ENCODE measurements at places on chromosomes 12 and 14.

- DNase-seq, result no peak
Measured at GRCh38 chr14:22668863-22669262, 24.7 kb upstream of the OR6J1 start.

- no peak for DNase-seq
Measured at GRCh38 chr14:100619396-100620254, 32.4 kb upstream of the BEGAIN start.

GRCh38 chr12:96308881-96309280, 91.4 kb downstream of the CDK17 start:
- no peak for DNase-seq

DNA sequence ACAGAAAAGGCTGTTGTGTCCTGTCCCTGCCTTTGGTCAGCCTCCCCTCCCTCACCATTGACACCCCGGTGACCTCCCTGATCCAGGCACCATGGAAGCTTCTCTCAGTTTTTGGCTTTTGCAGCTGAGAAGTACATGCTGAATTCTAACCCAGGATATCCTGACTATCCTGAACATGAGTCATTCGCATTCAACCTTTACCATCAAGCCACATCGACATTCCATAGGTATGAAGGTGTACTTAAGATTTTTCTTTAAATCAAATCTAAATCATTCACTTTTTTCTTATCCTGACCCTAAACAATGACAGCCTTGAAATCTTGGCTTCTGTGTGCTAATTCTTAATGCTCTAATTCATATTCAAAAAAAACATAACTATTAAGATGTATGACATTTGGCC, 8.7 kb upstream of the KRT78 start:
- no peak for DNase-seq

DNA sequence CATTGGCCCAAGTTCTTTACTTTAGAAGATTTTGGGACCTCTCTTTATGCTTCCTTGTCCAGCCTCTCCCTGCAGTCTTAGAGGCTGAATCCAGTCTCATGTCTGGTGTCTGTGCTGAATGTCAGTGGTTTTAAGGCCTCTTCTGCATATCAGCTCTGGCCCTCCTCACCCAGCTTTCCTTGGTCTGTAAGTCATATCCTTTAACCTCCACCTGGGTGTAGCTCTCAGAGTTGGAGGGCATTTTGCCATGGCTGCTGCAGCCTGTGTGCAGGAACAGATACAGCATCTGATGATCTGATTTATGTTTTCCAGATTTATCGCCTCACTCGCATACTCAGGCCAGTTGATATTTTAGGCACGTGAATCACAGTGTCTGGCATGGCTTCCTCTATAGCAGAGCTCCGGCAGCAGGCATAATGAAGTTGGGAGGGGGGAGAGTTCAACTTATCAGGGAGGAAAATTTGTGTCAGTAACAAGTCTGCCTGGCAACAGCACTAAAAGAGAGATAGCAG, 335.0 kb downstream of the PCNX1 start:
- no peak for DNase-seq

DNA sequence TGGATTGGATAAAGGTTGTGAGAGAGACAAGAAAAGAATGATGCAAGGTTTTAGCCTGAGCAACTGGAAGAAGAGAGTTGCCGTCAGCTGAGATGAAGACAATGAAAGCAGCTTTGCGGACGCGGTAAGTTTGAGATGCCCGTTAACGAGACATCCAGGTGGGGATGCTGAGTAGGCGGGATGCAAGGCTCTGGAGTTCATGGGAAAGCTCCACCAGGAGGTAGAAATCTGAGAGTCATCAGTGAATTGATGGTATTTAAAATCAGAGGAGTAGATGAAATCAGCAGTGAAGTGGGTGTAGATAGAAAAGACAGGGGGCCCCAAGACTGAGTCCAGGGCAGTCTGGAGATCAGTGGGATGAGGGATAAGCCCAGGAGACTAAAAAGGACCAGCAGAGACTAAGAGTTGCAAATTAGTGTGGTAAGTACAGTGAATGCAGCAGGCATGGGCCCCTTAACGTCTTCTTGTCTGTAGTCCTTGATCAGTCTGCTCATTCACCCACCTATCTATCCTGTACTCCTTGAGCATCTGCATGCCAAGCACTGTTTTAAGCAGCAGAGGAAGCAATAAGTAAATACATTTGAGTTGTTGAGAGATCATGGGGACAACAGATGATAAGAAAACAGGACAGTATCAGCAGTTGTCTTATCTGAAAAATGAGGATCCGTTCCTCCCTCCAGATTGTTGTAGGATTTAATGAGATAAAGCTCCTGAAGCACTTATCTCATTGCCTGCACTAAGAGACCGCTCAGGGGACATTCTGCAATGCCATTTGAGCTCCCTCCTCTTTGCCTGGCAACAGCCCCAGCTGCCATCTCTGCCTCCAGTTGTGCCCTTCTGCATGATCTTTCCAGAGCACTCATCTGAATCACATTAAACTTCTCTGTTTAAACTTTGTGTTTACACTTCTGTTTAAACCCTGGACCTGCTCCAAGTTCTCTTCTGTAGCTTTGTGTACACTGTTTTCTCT, 91.5 kb downstream of the APAF1 start:
- DNase-seq, result no peak

DNA sequence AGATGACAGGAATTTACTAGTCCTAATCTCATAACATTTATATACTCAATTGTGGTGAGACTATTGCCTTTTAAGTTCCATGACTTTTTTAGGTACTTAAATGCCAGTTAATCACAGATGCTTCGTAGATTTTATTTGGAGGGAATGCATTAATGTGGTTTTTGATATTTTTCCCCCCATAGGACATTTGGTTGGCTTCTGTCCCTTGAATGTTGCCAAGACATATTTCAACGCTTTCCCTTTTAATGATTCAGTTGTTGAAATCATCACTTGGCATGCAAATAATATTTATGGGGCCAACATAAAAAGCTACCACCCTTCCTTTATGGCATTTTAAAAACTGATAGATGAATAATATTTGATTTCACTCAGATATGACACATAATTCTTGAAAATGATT, 172.1 kb downstream of the ACSS3 start:
- no peak for DNase-seq

- no peak for DNase-seq
Measured at GRCh38 chr14:80105488-80105994, 105.8 kb downstream of the DIO2 start.
